ENCODE measurements at places on chromosomes 2 and 18.

- DNase-seq: no peak
Observed at GRCh38 chr2:139293992-139294548, 513.9 kb upstream of the NXPH2 start.

- DNase-seq: no peak
Observed at GRCh38 chr18:60163622-60164021, 209.0 kb downstream of the MC4R start.

- no peak for DNase-seq
Observed at GRCh38 chr2:183214680-183215079, 90.4 kb downstream of the NUP35 start.

- DNase-seq: no peak
Observed at GRCh38 chr2:129906861-129907235, 72.6 kb upstream of the RAB6C start.

- no peak for DNase-seq
Observed at GRCh38 chr18:57446322-57446721, 11.1 kb downstream of the ONECUT2 start.

GRCh38 chr2:117341690-117342089, 472.8 kb upstream of the DDX18 start:
- DNase-seq: no peak

DNA sequence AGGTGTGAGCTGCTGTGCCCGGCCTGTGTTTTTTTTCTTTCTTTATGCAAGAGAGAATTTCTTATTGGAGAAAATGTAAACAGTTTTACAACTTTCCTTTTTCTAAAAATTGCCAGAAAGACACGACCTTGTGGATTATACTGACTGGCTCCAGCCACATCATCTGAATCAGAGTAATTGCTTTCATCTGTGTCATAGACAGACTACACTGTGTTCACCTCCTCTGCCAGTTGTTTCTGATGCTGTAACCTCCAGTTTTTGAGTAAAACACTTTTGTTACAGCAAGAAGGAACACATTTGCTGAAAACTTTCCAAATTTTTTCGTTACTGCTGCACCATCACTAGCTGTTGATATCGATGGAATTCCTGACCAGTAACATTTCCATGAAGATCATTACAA, 43.9 kb upstream of the PLEKHM3 start:
- DNase-seq: no peak

DNA sequence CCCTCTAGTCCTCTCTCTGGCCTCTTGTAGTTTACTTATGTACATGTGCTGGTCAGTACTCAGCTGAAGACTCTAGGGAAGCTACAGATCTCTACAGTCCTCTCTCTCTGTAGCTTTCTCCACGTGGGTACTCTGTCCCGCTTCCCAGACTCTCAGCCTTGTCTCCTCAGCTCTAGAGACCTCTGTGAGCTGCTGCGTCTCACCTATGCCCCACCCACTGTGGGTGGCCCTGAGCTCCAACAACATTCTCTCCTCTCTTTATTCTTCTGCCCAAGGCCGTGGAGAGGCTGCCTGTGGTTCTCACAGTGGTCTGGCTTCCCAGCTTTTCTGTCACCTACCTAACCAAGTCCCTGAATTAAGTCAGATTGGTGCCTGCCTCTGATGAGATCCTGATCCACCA, 33.4 kb downstream of the MFSD6 start:
- no peak for DNase-seq

DNA sequence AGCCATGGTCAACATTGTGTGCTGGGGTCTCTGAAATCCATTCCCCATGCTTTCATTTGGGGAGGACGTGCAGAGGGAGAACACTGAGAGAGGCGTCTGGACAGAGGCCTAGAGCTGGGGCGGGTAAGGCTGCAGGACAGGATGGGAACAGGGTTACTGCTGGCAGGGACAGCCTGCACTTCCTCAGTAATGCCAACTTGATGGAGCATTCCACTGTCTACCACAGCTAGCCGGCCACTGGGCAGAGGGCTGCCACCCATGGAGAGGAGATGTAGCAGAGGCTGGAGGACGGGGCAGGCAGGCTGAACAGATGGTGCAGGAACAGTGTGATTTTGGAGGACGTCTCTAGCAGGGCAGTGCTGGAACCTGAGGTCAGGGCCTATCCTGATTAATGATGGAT, 29.3 kb downstream of the MRPL33 start:
- no peak for DNase-seq

DNA sequence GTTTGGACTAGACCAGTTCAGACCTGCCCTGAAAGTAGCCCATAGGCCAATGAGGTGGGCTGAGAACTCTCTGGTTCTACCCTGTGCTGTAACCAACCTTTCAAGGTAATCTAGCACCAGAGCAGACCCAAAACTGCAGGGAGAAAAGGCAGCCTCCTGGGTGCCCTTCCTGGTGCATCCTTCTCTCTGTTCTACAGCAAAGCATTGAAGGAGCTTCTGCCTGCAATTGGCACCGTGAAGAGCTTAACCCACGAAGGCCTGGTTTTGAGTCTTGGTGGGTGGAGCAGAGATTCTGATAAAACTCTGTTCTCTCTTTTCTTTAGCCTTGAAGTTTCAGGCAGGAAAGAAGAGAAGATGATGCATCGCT, 55.5 kb downstream of the LIPG start:
- DNase-seq: no peak

- DNase-seq: no peak
Observed at GRCh38 chr18:7666195-7666776, 99.2 kb downstream of the PTPRM start.

DNA sequence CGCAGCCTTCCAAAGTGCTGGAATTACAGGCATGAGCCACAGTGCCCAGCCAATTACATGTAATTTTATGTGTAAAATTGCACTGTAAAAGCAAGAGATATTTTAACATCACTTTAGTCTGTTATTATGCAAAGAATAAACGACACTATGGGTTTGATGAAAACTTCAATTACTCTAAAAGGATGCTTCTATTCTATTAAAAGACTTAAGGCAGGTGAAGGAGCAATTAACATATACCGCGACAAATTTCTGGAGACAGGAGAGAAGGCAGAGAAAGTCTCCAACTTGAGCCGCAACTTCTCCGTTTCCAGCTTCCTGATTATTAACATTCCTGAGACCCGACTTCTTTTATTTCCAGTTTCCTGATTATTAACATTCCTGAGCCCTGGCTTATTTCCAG, 53.7 kb downstream of the FAM210A start:
- no peak for DNase-seq

- no peak for DNase-seq
Observed at GRCh38 chr2:216306868-216307267, 65.4 kb downstream of the MARCHF4 start.

- no peak for DNase-seq
Observed at GRCh38 chr18:10757349-10757748, 231.5 kb downstream of the NAPG start.

DNA sequence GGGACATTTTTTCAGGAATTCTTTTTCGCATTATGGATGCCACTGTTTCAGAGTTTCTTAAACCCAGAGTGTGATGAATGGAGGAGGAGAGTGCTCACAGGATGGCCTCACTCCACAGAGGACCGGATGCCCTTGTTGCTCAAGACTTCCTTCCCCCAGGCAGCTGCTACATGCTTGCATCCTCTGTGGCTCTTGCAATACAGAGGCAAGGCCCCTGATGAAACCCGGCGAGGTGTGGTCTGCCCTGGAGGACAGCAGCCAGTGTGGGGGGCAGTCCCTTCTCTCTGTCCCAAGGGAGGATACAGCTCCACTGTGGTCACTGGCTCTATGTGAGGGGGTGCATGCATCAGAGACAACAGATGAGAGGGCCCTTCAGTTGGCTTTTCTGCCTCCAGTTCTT, 109.6 kb downstream of the SH3RF3 start:
- no peak for DNase-seq

GRCh38 chr2:36912695-36913094, 53.6 kb downstream of the STRN start:
- no peak for DNase-seq

GRCh38 chr2:195820373-195820772, 163.3 kb downstream of the SLC39A10 start:
- DNase-seq: no peak

GRCh38 chr2:166106431-166107015, 21.3 kb downstream of the SCN1A start:
- DNase-seq: no peak

DNA sequence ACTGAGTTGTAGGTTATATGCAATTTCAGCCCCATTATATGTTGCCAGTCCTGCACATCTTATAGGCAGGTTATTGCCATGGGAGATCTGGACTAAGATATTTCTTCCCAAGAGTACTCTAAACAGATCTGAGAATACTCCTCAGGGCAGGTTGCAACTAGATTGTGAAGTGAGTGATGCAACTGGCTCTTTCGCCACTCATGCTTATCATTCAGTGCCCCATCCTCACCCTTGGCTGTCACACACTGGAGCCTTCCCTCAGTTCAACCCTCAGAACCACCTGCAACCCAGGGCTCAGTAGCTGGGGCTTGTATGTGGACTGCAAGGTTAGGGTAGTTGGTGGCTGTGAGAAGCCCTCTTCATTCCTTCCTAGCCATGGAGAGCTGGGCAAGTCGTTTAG, 14.1 kb downstream of the MERTK start:
- no peak for DNase-seq

DNA sequence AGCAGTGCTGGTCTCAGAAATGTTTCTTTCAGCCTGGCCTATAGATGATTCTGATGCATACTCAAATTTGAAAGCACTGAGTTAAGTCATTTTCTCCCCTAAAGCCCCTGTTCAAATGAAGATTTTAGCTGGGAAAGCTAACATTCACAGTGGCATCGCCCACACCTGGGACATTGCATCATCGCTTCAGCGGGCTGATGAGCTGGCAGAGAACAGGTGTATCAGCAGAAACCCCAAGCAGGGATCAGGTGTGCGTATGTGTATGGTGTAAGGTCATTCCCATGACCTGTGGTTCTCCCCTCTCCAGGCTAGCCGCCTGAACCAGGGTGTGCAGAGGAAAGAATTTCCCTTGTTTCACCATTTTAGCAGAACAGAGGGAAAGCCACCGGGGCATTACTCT, 56.3 kb downstream of the EPAS1 start:
- DNase-seq: no peak

DNA sequence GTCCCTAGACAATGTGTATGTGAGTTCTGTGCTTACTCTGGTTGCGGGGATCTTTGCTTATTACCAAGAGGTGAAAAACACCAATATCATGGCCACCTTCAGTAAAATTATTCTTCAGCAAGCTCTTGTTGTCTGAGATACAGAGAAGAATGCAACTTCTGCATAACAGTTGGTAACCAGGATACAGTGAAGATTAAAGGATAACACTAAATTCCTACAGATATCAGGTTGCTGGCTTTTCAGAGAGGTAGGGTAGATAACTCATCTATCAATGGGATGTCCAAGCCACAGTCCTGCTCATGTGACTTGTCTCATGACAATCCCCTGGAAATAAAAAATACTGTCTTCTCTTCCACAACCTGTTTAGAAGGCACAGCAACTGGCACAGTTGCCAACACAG, 308.5 kb downstream of the TNS1 start:
- DNase-seq: no peak

GRCh38 chr2:151544449-151544848, 134.7 kb downstream of the RIF1 start:
- no peak for DNase-seq

DNA sequence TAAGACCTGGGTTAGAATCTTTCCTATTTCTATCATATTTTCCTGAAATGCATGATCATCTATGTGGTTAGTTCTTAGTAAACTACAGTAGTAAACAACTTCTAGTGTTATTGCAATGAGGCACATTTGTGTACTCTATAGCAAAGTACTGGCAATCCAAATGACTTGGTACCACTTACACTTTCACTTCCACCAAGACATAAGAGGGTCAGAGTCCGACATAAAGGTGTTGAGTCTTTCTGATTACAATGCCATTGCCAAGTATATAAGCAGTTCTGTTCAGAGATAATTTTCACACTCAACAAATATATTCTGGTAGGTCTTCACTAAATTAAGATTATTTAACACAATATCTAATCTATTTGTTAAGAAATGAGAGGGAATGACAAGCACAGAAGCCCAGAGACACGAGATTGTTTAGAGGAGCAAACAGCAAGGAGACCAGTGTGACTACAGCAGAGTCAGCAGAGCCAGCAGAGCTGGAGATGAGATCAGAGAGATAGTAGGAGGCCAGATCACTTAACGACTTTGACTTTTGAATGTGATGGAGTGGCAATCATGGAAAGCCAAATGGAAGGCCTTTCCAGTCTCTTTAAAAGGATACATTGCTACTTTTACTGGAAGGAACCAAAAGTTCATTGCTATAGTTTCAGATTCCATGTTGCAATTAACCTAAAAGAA, 27.5 kb downstream of the SOS1 start:
- DNase-seq: no peak

DNA sequence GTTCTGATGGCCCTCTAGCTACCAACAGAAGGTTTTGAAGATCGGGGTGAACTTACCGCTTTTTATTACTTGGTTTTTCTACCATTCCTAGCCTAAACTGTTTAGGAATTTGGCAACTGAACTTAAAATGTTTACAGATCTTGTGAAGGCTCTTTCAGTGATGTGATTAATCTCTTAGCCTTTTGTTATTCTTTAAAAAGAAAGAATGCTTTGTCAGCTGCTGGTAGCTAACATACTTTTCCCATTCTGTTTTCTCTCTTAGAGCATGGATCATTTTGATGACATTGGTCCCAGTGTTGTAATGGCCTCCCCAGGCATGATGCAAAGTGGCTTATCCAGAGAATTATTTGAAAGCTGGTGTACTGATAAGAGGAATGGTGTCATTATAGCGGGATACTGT, 18.1 kb downstream of the CPSF3 start:
- no peak for DNase-seq

DNA sequence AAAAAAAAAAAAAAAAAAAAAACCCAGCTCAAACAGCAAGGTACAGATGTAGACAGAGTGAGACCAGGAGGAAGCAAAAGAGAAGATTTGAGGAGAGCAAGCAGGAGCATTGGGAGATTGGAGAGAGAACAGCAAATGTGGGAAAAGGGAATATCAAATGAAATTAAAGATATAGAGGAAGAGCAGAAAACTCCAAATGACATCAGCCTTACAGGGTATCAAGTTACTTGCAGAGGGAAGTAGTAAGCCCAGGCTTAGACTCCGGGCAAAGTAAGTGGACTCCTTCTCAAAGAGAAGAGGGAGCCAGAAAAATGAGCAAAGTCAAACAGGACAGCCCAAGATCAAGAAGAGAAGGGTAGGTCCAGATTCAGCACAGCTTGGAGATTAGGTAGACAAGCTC, 93.3 kb upstream of the PPP1CB start:
- no peak for DNase-seq

DNA sequence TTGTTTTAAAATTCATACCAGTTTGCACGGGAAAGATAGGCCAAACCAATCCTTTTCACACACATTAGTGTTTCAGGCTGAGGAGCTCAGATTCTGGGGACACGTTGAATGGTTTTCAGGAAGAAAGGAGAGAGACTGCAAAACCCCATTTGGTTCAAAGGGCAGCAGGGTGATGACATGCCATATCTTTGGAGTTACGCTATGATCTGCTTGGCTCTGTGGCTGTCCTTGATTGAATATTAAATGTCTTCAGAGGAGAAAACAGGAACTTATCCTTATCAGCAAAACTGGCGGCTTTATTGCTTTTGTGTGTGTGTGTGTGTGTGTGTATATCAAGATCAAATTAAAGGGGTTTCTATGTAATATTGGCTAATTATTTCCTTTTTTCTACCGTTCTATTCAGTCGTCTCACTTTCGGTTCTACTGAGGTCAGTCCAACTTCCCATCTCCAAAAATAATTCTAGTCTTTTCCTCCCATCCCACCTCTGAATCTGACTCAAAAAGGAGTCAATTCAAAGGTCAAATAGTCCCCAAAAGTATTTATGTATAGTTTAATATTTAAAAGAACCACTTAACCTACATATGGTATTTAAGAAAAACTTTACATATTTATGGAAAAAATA, 292.9 kb upstream of the CCDC68 start:
- DNase-seq: no peak

GRCh38 chr2:234595829-234596228, 98.9 kb upstream of the ARL4C start:
- no peak for DNase-seq

GRCh38 chr2:131535526-131535925, 7.8 kb downstream of the CCDC74A start:
- DNase-seq: no peak
